ENCODE measurements at places on chromosomes 1 and 21.

DNA sequence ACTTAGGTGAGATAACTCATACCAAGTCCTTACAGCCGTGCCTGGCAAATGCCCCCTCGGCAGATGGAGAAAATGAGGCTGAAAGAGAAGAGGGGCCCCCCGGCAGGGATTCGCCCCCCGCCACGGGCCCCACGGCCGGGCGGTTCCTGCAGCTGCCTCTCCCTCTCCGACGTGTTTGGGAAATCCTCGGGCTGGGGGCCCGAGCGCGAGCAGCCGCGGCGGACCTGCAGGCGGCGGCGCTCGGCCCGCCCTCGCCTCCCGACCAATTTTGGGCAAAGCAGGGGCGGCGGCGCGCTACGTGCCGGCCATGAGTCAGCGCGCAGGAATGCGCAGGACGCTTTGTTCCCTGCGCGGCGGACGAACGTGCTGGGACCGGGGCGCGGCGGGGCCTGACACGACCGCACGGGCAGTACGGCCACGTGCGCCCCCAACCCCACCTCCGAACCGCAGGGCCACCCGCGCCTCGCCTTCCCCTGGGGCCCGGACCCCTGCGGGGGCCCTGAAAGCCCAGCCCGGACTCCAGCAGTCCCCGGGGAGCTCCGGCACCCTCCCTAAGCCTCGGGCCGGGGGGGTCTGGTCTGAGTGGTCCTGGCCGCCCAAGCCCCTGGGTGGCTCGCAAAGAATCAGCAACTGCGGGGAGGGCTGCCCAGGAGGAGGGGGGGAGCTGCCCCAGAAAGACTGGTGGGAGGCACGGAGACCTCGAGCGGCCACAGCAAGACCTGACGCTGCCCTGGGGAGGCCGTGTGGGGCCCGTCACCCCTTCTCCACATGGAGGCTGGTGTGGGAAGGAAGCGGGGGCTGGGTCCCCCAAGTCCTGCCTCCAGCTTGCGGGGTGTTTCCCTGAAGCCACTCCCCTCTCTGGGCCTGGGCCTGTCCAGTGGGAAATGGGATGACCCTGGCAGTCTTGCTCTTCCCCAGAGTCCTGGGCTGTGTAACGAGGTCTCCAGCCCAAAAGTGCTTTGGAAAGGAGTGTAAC, 11.9 kb upstream of the EDN2 start:
- DNase-seq: no peak

GRCh38 chr1:233700338-233700737, 86.4 kb downstream of the KCNK1 start:
- no peak for DNase-seq

DNA sequence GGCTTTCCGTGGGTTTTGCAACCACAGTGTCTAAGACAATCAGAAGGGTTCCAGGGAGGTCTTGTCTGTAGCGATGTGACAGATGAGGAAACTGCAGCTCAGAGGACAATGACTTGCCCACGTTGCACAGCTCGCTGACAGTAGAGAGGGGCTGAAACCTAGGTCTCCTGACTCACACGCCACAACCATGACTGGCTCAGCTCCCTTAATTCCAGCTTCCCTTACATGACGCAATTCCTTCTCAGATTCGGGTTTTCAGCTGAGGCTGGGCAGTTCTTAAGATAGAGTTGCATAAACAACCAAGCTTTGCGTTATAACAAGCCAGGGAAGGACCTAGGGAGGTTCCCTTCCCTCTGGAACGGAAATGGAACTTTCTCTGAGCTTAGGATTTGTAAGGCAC, 36.3 kb downstream of the DHCR24 start:
- no peak for DNase-seq

DNA sequence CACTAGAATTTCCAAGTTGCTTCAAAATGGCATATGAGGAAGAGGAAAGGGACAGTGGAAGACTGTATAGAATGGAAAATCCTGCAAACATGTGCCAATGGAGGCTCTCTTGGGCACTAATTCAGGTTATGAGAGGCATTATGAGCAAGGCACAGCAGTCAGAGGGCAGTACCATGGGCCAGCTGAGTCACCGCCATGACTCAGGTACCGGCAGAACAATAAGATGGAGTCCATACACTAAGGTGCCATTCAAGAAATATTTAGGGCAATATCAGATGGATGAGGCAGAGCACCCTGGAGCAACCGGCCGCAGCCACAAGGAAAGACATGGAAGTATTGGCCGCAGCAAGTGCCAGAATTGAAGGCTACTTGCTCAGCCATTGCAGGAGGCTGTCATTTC, 25.6 kb upstream of the VAV3 start:
- no peak for DNase-seq

DNA sequence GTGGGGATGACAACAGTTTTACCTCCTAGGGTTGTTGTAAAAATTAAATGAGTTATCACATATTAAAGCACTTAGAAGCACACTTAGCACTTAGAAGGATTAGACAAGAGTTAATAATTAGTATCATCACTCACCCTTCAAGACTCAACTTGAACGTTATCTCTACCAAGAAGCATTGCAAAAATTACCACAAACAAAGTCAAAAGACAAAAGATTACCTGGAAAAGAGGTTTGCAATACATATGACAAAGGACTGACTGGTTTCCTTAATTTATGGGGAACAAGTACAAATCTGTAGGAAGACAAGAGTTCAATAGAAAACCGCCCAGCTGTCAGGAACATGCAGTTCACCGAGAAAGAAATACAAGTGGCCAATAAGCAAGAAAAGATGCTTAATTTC, 93.3 kb upstream of the ATP1A1 start:
- DNase-seq: no peak

GRCh38 chr1:61234587-61234919, 152.2 kb downstream of the NFIA start:
- DNase-seq: no peak

DNA sequence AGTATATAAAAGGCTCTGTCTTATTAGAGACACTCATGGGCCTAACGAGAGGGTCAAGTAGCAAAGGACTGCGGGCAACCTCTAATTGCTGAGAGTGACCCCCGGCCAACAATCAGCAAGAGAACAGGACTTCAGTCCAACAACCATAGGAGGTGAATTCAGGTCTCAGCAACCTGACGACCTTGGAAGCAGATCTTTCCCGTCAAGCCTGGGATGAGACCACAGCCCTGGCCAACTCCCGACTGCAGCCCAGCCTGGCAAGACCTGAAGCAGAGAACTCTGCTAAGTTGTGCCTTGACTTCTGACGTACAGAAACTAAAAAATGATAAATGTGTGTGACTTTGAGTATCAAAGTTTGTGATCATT, 5.7 kb downstream of the ECHDC2 start:
- no peak for DNase-seq

DNA sequence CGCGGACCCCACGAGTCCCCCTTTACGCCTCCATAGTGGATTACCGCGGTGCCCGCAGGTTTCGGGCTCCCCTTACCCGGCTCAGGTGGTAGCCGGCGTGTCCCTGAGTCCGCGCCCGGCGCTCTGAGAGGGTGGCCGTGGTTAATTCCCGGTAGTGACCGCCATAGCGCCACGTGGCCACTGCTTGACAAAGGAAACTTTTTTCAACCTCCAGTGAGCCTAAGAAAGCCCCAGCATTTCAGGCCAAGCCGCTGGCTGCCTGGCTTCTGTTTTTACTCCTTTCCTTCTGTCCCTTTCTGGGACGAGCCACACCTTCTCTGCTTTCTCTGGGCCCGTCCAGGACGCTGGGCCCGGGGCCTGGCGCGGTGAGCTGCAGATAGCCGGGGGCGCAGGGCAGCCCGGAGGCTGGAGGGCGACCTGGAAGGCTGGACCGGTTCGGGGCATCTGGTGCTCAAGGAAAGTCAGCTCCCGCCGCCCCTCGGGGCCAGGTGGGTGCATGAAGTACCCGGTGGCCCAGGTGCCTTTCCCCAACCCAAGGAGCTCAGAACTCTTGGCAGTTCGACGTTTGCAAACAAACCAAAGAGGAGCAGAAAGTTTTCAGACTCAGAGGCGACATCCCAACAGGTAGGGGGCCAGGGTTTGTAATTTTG, 540 bp upstream of the C1orf198 start:
- no peak for DNase-seq

- DNase-seq: no peak
Measured at GRCh38 chr21:15206514-15206913, 141.7 kb upstream of the NRIP1 start.
